HL-60 (cell line): ENCODE measurements at places on chromosomes 3 and 15.
A peak's percentile ranks its signal among the peaks of the same experiment; 100 is the strongest.

GRCh38 chr3:59451800-59452746, 402.2 kb upstream of the CFAP20DC start:
- no peak for DNase-seq

GRCh38 chr15:77022646-77023575, 28.0 kb downstream of the PSTPIP1 start:
- DNase-seq = no peak

DNA sequence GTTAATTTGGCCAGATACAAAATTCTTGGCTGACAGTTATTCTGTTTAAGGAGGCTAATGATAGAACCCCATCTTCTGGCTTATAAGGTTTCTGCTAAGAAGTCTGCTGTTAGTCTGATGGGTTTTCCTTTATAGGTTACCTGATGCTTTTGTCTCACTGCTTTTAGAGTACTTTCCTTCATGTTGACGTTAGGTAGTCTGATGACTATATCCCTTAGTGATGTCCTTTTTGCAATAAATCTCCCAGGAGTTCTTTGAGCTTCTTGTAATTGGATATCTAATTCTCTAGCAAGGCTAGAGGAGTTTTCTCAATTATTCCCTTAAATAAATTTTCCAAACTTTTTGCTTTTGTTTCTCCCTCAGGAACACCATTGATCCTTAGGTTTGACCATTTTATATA, 114.1 kb upstream of the CDIN1 start:
- no peak for DNase-seq

- DNase-seq = no peak
These were observed 281.9 kb downstream of the RAP2B start for GRCh38 chr3:153443961-153444360.

GRCh38 chr3:129592381-129593131, 13.9 kb downstream of the PLXND1 start:
- no peak for DNase-seq

- no peak for DNase-seq
These were observed 512 bp downstream of the LARP6 start for GRCh38 chr15:70853318-70853972.

DNA sequence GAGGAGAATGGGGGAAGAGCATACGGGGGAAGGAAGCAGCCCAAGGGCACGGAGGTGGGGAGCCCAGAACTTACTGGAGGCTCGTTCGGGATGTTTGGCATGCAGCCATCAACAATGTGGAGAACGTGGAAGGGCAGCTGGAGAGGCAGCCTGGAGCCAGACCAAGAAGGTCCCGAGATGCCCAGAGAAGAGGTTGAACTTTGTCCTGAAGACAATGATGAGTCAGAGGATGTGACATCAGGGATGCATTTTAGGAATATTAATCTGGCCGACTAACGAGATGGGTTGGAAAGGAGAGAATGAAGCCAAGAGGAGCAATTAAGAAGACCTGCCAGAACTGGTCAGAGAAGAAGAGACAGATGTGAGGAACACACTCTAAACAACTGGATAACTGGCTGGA, 98.2 kb downstream of the SRGAP3 start:
- no peak for DNase-seq

GRCh38 chr3:8845641-8846040, 76.2 kb upstream of the OXTR start:
- no peak for DNase-seq

GRCh38 chr15:78950902-78951840, 6.3 kb upstream of the CTSH start:
- no peak for DNase-seq

- no peak for DNase-seq
These were observed 362.1 kb upstream of the ARRDC4 start for GRCh38 chr15:97598353-97598798.

GRCh38 chr15:70088455-70088854, 9.3 kb downstream of the TLE3 start:
- no peak for DNase-seq

DNA sequence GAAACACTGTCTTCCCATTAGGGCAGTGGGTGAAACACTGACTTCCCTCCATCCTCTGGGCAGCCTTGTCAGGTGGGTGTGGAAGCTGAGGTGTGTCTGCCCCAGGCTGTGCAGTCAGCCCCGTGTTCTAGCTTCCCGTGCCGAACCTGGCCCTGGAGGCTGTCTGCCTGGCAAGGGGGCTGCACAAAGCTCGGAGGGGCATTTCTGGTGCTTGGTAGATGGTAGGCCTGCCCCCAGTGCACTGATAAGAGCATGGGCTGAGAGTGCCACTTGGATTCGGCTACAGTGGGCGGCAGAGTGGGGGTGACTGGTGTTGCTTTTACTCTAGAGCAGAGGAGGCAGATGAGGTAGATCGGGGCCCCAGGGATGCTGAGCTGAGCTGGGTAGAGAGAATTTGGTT, 21.3 kb downstream of the IGF1R start:
- DNase-seq = no peak

DNA sequence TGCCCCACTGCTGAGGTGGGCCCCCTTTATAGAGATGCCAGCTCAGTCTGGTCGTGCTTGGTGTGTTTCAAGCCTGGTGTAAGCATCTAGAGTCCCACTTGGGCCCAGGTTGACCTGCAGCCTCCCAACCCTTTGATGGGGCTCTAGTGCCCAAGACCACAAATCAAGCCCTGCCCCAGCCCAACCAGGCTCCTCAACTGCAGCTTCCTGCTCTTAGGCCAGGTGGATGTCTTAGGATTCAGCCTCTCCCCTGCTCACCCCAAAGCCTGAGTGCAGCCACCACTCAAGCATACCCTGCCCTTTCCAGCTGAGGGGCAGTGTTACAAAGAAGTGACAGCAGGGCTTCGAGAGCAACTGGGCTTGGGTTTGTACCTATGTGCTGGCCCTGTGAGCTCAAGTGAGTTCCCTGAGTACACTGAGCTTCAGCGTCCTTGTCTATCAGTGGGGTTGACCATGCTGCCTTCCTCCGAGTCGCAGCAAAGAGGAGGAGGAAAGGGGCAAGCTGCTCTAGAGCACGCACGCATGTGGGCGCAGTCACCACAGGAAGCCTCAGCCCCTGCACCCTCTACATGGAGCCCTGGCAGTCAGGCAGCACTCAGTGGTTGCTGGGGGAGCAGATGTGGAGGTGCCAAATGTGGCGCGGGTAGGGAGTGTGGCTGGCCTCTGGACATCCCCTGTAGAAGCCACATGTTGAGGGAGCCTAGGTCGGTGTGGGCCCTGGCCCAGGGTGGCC, 120.7 kb downstream of the EEFSEC start:
- DNase-seq = no peak

GRCh38 chr3:115102046-115102445, 45.0 kb downstream of the ZBTB20 start:
- no peak for DNase-seq

GRCh38 chr3:71752831-71753700, 589 bp upstream of the GPR27 start:
- no peak for DNase-seq

GRCh38 chr15:96358821-96359615, 28.5 kb downstream of the NR2F2 start:
- no peak for DNase-seq

GRCh38 chr3:48429317-48429959, 448 bp downstream of the PLXNB1 start:
- DNase-seq = peak; percentile 16

DNA sequence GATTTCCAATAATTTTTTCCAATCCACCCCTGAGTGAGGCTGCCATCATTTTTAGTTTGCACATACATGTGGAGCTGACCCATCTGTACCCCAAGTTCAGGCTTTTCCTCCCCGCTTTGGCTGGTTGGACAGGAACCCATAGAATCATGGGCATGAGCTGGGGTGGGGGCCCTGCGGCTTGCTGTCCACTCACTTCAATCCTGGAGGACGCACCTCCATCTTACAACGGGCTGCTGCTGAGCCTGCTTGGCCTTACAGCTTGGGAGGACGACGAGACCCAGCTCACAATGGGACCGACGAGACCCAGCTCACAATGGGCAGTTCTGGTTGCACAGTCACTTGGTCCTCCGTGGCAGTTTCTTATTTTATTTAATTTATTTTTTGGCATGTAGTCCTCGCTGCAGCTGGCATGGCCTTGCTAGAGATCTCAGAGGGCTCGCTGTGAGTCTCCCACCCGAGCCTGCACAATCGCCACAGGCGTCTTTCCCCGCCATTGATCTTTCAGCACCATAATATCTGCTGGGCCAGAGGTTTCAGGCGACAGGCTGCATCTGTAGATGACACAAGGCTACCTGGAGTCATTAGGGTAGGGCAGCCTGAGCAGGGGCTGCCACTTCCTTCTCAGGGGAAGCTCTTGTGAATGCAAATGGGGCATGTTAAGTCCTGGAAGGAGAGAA, 19.6 kb upstream of the EPHB3 start:
- no peak for DNase-seq

- no peak for DNase-seq
These were observed 279.3 kb downstream of the KCNH8 start for GRCh38 chr3:19427422-19428149.

DNA sequence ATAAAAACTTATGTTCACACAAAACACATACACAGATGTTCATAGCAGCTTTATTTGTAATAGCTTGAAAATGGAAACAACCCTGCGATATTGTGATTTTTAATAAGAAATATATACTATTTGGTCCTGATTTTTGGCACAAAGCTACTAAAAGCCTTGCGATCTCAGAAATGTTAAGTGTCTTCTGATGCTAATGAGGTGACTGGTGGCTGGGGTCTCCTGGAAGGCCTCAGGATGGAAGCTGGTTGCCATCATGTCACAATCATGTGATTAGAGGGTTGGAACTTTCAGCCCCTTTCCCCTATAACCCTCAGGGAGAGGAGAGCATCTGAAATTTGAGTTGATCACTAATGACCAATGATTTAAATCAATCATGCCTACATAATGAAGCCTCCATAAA, 278.4 kb upstream of the UBE2E1 start:
- no peak for DNase-seq
